ENCODE measurements at places on chromosomes 6 and 20.

- no peak for DNase-seq
Observed at GRCh38 chr20:53922901-53923314, 147.5 kb downstream of the BCAS1 start.

DNA sequence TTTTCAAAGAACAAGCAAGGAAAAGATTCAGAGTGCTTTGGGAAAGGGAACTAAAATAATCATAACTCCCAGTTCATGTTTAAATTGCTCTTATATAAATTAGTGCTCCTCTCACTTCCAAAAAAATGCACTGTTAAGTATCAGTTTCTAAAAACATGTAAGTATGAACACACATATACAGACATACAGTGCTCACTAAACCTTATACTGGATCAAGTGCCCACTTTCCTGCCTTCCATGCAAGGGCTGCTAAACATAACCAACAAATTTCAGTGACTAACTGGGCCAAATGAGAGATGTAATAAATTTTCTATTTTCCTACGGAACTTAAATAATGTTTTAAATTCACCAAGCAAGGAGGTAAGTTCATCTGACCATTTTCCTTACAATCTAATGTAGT is 6.4 kb downstream of the TFAP2A start:
- no peak for DNase-seq

DNA sequence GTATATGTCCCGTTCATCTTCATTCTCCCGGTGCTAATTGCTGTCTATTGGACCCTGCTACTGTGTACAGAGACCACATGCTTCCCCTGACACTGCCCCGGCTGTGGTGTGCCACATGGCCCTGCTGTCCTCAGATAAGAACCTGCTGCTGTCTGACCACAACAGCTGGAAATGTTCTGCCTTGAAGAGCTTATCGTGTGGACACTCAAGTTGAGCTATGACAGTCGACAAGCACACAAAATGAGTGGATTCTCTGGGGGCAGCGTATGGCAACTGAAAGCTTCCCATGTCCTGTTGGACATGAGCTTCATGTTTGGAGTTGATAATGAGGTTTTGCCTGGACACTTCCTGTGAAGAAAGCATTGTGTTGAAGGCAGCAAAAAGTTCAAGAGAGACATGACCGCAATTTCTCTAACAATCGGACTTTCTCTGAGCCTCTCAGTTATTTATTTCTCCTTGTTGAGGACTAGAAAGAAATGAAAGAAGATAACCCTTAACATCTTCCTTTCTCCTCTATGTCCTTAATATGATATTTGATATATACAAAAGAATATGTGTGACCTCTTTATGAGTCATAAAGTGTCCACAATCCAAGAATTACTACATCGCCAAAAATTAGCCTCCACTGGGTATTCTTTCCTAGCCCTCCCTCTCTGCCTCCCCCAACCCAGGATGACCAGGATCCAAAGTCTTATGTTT is 187.1 kb upstream of the TCF21 start:
- DNase-seq: no peak

GRCh38 chr6:1796706-1797529 is 187.2 kb downstream of the FOXC1 start:
- DNase-seq: no peak

- DNase-seq: no peak
Observed at GRCh38 chr6:44569931-44570385, 182.5 kb downstream of the CDC5L start.

- no peak for DNase-seq
Observed at GRCh38 chr6:52566853-52567279, 10.0 kb downstream of the TRAM2 start.

- DNase-seq: no peak
Observed at GRCh38 chr6:136582711-136583471, 32.7 kb upstream of the MAP7 start.

DNA sequence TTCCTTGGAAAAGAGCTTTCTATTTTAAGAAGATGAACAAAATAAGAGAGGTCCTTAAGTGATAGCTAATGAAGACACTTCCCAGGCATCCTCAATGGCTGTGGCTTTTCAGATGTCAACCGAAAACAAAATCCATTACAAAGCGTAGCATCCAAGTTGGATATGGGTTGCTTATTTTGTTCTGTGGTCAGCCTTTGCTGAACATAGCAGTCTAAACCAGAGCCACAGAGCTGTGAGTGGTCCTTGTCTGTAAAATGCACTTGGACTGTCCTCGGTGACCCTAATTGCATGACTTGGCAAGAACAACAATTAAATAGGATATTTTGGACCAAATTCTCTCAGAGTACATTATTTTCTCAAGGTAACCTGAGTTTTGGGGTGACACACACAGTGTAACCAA is 10.4 kb upstream of the BFSP1 start:
- no peak for DNase-seq

- no peak for DNase-seq
Observed at GRCh38 chr6:97396880-97397279, 113.9 kb upstream of the MMS22L start.

DNA sequence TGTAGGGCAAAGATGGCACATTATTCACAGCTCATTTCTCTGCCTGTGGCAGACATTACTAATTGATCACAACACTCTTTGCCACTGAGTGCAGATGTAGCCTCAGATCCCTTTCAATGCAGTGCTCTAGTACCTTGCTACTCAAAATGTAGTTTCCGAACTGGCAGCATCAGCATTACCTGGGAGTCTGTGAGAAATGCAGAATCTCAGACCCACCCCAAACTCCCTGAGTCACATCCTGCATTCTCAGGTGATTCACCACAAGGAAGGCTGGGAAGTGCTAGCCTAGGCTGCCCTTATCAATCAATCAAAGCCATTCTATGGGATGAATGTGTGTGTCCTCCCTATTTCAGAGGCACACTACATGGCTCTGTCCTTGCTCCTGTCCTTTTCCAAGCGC is 58.5 kb downstream of the PCNA start:
- DNase-seq: no peak

DNA sequence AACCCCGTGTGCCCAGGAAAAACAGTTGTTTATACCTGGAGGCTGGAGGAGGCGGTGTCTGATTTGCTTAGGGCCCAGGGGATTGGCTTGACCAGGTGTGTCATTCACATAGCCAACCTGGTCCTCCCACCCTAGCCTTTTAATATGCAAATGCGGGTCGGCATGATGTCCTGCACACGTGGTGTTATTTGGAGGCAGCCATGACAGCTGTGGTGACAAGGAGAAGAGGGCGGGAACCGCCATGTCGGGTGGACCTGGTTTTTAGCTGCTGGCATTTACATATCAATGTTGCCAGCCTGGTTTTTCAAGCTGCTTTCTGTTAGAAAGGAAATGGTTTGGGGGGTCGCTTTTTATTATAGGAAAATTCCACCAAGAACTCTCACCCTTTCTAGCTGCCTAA is 291.4 kb upstream of the QKI start:
- no peak for DNase-seq

- no peak for DNase-seq
Observed at GRCh38 chr20:47757145-47758035, 27.9 kb downstream of the SULF2 start.

- DNase-seq: no peak
Observed at GRCh38 chr20:48845721-48846306, 18.0 kb upstream of the PREX1 start.

GRCh38 chr6:56162081-56162480 is 85.3 kb downstream of the COL21A1 start:
- DNase-seq: no peak

DNA sequence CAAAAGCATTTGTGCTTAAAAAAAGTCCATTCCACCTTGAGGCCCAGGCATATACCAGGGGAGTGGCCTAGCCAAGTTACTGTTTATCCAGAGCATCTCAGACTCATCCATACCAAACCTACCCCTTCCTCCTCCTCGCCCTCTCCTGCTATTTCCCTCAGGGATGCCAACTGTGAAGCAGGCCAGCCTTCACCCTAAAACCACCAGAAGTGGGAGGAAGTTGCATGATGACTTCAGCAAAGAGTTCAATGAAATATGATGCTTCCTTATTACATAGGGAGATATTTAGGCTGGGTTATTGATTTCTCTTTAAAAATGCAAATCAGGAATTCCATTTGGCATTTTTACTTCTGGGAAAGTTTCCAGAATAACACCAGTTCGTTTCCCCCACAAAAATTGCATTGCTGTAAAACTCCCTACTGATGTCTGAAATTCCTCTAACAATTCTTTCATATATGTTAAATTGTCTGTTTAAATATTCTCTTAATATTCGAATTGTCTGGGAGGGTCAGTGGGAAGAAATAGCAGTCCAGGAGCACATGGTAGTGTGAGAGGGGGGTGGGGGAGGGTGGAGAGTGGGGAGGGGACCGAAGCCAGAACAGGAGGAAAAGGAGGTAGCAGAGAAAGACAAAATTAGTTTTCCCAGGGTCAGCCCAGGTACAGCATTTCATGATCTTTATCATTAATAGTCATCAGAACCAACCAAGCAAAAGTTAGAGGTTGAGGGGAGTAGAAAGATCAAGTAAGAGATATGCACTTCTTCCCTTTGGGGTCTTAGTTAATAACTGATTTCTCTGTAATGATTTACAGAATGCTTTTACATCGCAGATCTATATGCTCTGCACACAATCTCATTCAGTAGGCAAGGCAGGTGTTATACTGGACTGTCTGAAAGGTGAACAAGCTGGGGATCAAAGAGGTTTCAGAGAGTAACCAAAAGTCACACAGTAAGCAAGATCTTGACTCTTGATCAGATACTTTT is 1.7 kb upstream of the TCP11 start:
- DNase-seq: no peak

DNA sequence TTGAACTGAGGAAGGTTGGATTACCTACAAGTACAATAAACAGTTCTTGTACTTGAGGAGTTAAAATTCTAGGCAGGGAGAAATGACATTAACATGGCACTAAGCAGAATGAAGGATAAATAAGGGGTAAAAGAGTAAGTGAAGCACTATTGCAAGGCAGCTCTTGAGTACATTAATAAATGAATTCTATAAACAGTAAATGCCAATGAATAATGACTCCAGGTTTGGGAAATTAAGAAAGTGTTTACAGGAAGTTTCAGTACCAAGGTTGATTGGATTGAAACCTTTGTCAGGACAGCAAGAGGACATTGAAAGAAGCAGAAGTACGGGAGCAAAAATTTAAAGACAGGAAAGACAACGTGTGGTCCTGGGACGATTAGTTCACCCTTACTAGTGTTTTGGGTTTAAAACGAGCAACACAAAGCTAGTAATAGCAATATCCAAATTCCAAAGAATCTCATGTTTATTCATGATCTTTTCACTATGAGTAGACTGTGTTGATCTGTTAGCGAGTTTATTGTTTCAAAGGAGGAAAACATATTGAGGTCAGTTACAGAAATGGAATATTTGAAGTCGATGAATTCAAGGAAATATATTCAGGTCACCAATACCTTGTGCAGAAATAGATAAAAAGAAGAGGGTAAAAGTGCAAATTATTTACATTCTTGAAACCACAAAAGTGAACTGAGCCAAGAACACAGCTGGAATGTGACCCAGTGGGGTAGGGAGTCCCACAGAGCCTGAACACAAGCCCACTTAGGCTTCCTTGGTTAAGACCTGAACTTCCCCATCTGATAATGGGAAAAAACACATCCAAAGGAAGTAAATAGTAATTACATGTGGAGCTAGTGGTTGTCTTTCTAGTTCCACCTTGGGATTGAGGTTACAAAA is 80.8 kb downstream of the MKKS start:
- no peak for DNase-seq

DNA sequence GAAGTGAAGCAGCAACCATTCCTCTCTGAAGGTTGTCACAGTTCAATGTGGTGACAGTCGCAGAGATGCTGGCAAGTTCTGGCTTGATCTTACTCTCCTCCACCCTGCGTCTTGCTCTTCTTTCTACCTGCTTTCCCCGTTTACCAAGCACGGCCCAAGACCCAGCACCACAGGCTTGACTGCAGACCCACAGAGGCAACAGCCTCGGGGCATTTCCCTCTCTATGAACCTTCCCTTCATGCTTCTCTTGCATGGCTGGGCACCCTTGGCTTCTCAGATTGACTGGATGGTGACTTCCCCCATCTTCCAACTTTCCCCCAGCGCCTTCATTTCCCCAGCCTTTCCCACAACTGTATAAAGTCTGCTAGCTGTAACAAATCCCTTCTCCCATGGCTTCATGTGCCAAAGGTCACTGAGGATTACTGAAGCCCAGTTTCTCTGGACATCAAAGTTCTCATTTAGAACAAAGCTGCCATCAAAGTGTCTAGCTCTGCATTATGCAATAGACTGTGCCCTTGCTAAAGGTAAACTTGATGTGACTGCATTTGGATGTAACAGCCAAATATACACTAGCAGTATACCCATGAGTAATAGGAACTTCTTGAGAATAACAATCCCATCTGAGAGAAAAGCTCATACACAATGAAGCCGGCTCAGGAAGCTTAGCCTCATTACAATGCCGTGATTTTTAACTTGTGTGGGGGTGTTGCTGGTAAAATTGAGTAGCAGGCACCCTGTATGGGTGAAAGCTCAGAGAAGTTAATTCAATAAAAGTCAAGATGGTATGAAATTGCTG is 723.1 kb upstream of the FLRT3 start:
- no peak for DNase-seq

GRCh38 chr6:53011979-53012378 is 16.9 kb upstream of the GSTA4 start:
- DNase-seq: no peak

- no peak for DNase-seq
Observed at GRCh38 chr6:41504466-41505121, 41.6 kb upstream of the FOXP4 start.

GRCh38 chr6:144008120-144008811 is at the start of gene PLAGL1:
Gene PLAGL1 (minus strand): TSS chr6:144008259. CDS start chr6:143948136, 60,123 bp downstream.
- peak; percentile 22 for DNase-seq

- no peak for DNase-seq
Observed at GRCh38 chr6:24840187-24840586, 41.5 kb upstream of the ARMH2 start.

DNA sequence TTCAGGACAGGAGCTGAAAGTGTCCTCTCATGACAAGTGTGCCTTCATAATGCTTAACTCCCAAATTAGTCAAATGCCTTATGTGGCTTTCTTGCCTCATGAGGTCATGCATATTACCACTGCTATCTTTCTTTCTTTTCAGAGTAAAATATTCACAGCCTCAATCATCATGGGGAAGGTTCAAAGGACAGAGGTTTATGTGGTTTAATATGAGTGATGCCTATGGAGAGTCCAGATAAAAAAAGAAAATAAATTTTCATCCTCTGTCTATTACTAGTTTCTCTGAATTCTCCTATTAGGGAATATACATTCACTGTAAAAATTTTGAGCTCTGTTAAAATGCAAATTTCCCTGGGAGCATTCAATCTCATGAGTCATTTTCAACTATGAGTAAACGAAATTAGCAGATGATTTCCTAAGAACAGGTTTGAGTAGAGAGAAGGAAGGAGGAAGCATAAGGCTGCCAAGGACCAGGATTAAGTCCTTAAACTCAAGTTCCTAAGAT is 396.9 kb upstream of the ADGRB3 start:
- DNase-seq: no peak

All from stimulated activated CD4-positive, alpha-beta T cell treated with anti-CD3 and anti-CD28 coated beads, Interleukin-4, amount 100 ng/mL, for 1 hour (primary cell).